ENCODE measurements at places on chromosomes 12 and 14.
A peak's percentile ranks its signal among the peaks of the same experiment; 100 is the strongest.

DNA sequence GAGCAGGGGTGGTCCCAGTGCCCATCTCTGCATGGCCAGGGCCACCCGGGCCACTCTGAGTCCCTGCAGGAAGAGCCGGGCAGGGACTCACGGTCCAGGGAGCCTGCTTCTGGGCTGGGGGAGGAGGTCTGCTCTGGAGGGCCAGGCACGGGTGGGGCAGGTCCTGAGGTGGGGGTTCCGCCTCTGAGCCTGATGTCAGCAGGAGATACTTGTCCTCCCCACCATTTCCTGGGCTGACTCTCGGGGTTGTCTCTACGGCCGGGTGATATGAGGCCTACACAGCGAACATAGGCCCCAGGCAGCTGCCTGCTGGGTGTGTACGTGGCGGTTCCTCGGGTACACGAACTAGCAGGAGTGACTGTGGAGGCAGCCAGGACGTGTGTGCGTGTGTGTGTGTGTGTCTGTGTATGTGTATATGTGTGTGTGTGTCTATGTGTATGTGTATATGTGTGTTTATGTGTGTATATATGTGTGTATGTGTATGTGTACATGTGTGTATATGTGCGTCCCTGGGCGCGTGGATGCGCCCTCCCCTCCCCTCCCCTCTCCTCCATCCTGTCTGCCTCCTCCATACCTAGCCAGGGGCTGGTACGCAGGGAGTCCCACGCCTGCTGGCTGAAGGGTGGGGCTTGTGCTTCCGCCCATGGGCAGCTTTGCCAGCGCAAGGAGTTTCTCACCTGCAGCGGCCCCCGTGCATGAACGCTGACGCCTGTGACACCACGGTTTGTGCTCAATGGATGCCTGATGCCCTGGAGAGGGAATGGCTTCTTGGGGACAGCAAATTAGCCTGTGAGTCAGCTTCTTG, 30.4 kb upstream of the TRAF3 start:
- no peak for DNase-seq

DNA sequence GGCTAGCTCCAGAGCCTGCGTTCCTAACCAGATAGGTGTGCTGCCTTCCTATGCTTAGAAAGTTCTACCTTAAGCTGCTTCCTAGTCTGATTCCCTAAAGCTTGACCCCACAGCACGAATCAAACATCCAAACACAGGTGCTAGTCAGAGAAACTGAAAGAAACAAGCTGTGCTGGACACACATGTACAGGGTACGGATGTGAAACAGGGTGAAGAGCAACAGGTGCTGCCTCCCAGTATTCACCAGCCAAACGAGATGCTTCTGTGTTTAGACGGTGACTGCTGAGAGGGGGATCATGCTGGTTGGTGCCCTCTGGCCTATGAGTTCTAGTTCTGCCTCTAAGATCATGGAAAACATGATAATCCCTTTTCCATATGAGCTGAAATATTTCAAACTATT, 105.3 kb downstream of the GRIP1 start:
- no peak for DNase-seq

DNA sequence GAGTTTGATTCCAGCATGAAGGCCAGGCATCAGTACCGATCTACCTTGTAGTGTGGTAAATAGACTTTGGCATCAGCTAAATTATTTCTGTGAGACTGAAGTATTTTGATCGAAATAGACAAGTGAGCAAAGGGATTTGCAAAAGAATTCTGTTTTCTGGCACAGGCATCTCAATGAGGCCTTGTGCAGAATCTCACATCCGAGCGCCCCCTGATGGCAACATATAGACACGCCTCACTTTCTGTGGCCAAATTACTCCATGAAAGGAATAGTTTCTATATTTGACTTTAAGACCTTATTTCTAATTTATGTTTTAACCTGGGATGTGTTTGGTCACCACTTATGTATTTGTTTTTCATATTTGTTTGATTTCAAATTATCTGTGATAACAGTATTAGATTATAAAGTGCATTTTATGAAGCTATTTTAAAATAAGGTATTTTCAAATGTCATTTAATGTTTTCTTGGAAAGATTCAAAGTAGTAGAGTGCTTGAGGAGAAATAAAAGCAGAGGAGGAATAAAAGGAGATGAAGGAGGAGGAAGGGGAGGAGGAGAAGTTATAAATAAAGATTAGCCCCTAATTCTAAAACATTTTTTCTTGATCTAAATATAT, 731.9 kb downstream of the NRXN3 start:
- DNase-seq = peak; percentile 54

DNA sequence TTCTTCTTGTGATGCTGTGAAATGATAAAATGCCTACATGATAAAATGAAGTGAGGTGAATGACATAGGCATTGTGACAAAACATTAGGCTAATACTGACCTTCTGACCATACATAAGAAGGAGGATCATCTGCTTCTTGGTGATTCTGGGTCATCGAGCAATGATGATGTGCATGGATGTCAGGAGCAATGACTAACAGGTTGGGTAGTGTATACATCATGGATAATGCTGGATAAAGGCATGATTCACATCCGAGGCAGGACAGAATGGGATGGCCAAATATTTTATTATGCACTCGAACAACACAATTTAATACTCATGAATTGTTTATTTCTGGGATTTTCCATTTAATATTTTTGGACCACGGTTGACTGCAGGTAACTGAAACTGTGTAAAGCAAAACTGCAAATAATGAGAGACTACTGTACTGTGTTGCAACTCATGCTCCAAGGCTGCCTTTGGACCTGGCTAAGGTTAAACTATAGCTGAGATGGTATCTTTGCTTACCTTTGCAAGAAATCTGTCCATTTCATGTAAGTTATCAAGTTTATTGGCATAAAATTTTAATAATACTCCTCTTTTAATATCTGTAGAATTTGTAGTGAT, 7.6 kb upstream of the SLC25A21 start:
- DNase-seq = no peak

DNA sequence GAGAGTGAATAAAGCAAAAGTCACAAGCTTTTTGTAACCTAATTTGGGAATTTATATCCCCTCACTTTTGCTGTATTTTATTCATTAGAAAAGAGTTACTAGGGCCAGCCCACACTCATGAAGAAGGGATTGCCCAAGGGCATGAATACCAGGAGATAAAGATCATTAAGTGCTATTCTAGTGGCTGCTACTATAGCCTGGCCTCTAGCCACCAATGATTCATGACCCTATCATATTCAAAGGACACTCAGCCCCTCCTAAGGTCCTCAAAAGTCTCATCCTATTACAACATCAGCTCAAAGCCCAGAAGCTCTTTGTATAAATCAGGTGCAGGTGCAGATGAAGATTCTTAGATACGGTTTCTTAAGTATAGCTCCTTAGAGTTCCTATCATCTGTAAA, 518.1 kb downstream of the TRHDE start:
- DNase-seq = no peak

DNA sequence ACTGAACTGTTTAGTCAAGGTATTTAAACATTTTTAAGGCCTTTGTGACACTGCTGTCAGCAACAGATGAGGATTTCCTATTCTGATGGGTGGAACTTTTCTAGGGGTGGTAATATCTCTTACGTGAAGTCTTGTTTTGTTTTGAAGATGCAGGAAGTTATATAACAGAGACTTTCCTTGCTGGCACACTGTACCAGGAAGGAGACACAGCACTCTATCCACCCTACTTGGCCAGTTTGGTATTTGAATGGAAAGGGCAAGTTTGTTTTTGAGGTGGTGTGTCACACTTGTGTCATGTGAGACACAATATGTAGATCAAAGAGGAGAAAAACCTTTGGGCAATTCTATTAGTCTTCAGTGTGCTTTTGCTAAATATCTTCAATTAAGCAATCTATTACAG, 51.6 kb upstream of the SRP54 start:
- DNase-seq = no peak

- peak; percentile 38 for DNase-seq
Observed at GRCh38 chr12:30953257-30953656, 26.7 kb downstream of the TSPAN11 start.

DNA sequence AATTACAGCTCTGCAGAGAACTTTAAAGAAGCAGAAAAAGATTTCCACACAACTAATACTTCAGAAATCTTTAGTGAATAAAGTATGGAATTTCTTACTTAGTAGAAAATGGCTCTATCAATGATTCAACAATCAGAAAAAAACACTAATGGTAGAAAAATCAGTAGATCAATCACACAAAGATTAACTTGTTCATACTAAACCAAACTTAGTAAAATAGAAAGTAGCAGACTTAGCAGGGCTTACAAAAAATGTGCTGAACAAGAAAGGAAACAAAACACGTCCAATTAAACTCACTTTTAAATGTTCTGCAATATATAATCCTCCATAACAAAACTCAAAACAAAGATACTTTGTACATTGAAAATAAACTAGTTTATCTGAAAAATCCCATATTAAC, 38.9 kb downstream of the CEP128 start:
- DNase-seq = no peak

- no peak for DNase-seq
Observed at GRCh38 chr14:101538878-101539277, 22.4 kb upstream of the DIO3 start.

GRCh38 chr12:128842579-128842978, 10.7 kb upstream of the GLT1D1 start:
- DNase-seq = no peak

DNA sequence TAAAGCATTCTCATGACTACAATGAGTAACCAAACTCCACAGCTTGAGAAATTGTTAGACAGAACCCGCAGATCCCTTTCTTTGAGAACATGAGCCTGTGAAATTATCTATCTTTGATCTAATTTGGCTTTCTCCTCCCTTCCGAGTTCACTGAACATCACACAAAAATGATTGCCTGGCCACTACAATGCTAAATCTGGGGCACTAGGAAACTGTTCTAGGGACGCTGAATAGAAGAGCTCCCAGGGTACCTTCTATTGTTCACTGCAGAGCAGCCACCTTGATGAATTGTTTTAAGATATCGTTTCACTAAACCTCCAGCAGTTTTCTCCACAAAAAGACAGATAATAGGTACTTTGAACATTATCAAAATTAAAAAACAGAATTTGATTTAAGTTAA, 47.5 kb downstream of the SINHCAF start:
- no peak for DNase-seq

GRCh38 chr12:4407136-4407535, 27.6 kb upstream of the FGF23 start:
- DNase-seq = no peak

- DNase-seq = peak; percentile 89
Observed at GRCh38 chr14:99574099-99574880, 29.7 kb downstream of the CCDC85C start.

- DNase-seq = no peak
Observed at GRCh38 chr12:56046027-56046780, 4.5 kb downstream of the RPS26 start.

- DNase-seq = no peak
Observed at GRCh38 chr12:119668324-119668841, 450 bp downstream of the PRKAB1 start.

- no peak for DNase-seq
Observed at GRCh38 chr14:33566082-33566481, 384.8 kb downstream of the EGLN3 start.

DNA sequence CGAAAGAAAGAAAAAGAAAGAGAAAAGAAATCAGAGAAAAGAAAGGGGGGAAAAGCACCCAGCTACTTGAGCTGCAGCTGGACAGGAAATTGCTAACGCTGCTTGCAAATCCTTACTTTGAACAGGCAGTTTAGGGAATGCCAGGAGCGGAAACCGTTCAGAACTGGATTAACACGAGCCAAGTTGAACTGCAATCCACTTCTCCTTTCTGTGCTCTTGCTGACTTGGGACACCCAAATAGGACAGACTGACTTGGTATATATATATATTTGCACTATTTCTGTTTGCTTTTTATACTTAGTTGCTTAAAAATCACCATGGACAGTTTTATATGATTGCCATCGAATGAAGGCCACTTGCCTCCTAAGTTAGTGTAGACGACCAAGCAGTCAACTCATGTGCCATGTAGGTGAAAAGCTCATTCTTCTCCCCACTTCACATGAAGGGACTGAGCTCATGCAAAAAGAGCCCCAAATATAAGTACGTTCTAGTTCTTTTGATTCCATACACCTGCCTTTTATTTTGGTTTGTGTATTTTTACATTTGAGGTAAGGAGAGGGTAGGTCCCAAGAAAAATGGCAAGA, 5.5 kb downstream of the DUSP6 start:
- DNase-seq = peak; percentile 71

GRCh38 chr14:102323102-102323501, 3.6 kb downstream of the ZNF839 start:
- no peak for DNase-seq

- DNase-seq = no peak
Observed at GRCh38 chr14:68950111-68950510, 29.0 kb downstream of the ACTN1 start.

Data from NCI-H146 (cell line).